ENCODE measurements at places on chromosomes 3 and 15.

DNA sequence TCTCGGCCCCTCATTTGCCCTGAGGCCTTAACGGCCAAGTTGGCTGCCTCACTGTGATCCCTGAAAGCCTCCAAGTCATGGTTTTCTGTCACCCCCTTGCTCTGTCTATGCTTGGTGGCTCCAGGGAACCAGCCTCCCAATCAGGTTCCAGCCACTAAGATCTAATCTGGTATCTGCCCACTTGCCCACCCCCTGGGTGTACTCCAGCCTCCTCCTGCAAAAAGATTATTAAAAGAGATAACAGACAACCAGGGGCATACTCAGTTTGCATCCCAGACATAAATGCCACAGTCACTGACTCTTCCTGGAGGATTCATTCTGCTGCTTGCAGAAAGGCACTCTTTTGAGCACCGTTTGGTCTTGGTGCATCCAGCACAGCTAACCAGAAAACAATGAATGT is 103.9 kb downstream of the NTRK3 start:
- DNase-seq = no peak

- DNase-seq = no peak
Measured at GRCh38 chr3:172592898-172593669, 69.9 kb upstream of the TNFSF10 start.

- DNase-seq = peak; percentile 33
Measured at GRCh38 chr3:101849714-101850245, 466 bp downstream of the NFKBIZ start.

GRCh38 chr3:61580982-61581643 is 19.7 kb downstream of the PTPRG start:
- DNase-seq = no peak

Measured in midbrain (tissue), 1 donor.